ENCODE measurements at places on chromosomes 11 and 22.

GRCh38 chr11:2846056-2846455 is 39.5 kb downstream of the CDKN1C start:
- DNase-seq: no peak

DNA sequence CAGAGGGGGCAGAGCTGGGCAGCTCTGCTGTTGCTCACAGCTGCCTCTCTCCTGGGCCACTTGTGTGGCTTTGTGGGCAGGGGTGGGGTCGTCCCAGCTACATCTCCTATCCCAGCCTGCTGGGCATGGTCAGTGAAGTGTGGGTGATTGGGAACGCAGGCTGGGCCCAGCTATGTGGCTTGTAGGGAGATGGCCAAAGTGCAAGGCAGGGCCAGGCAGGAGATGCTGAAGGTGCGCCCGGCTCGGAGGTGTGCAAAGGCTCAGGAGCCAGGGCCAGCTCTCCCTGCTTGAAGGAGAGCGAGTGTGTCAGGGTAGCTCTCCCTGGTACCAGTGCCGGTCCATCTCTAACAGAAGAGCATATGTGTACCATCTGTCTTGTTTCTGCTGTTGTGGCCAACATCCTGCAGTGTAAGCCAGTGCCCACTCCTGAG is 8.4 kb upstream of the RANBP1 start:
- DNase-seq: no peak

DNA sequence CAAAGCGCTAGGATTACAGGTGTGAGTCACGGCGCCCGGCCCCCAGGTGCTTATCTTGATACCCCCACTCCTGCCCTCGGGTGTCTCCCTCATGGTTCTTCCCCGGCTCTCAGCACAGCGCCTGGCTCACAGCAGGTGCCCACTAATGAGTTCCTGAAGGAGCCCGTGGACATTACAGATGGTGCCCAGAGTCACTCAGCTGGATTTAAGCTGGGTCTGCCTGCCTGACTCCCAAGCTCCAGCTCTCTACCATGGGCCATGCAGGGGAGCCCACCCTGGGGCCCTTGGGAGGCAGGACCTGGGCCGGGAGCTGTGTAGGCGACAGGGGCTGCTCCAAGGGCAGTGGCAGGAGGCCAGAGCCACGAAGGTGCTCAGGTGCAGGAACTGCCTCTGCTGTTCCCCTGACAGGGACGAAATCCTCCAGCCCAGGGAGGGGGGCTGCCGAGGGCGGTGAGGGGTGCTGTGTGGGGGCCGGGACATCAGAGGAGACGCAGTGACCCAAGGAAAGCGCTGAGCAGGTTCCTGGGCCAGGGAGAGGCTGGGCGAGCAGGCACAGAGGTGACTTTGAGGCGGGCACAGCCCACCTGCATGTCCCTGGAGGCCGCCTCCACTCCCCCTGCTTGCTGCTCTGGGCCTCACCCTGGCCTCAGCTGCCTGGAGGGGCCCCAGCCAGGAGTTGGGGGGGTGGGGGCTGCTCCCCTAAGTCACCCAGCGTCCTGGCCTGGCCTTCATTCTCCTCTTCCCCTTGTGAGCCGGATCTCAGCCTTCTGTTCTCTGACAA is 14.6 kb upstream of the FLRT1 start:
- no peak for DNase-seq

DNA sequence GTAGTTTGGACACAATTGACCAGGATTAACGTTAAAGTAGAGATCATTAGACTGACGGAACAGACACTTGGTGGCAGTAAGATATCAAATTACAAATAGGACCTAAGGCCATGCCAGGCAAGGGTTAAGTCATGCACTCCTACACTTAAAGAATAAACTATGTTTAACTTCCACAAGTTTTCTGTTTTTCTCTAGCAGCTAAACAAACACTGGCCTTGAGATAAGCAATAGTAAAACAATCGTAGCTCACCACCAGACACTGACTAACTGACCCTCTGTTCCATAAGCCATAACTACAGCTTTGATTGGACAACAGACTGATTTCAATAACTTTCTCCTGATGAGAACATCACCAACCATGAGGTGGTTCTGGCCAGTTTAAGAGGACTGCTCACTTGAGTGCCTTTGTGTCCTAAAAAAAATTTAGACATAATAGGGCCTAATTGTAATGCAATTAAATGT is 2.0 kb upstream of the CEP126 start:
- DNase-seq: no peak

- DNase-seq: no peak
Observed at GRCh38 chr11:44113572-44113971, 18.1 kb downstream of the EXT2 start.

- DNase-seq: no peak
Observed at GRCh38 chr11:13120691-13121090, 111.6 kb downstream of the RASSF10 start.

GRCh38 chr11:18171377-18172000 is 1.1 kb upstream of the MRGPRX4 start:
- no peak for DNase-seq

DNA sequence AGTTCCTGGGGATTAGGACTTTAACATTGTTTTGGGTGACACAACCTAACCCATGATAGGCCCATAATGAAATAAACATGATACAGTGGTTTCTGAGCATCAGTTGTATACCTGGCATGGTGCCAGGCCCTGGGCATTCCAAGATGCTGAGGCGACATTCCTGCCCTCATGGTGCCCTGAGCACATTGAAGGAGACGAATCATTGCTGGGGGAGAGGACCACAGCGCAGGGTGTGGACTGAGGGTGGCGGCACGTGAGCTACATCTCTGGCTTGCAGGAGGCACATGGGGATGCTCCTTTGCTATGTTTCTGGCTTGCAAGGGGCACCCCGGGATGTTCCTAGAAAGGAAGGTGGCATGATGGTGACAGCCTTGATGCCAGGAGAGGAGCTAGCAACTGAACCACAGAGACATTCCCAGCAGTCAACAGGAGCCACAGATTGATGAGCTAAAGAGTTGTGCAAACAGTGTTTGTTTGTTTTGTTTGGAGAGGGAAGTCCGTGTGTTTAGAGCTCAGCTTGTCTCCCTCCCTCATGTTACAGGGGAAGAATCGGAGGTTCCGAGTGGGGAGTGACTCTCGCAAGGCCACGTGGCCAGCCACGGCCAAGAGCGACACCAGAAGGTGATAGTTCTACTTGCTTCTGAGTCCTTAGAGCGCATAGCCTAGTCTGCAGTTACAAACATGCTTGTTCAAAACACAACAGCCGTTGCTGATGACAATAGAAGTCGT is 106.4 kb downstream of the MIAT start:
- no peak for DNase-seq

DNA sequence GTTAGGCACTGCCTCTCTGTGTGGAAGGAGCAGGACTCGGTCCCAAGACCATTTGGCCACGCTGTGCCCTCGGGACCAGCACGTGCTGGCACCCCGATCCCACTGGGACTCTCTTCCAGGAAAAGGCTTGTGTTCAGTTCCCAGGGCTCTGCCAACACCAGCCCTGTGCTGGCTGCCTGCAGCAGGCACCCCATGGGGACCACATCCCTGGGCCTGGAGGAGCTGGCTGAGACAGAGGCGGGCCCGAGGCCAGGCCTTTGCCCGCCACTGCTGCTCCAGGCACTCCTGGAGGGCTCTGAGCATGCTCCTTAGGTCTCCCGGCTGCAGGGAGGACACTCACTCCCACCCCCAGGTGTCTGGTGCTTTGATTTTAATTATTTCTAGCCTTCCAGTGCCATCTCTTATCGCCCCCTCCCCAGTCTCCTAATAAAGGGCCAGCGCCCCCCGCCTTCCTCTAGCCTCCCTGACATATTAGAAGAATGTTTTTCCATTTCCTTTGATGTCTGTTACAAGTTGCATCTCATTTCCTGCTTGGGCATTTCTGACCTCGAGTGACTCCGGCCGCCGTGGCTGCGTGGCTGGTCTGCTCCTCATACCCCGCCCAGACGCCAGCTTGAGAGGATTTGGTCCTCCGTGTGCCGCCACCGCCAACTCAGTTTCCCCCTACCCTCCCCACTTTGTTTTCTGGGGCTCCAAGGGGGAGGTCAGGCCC is 14.4 kb downstream of the CDKN1C start:
- no peak for DNase-seq

- DNase-seq: no peak
Observed at GRCh38 chr11:121670805-121671282, 218.1 kb upstream of the SORL1-AS1 start.

DNA sequence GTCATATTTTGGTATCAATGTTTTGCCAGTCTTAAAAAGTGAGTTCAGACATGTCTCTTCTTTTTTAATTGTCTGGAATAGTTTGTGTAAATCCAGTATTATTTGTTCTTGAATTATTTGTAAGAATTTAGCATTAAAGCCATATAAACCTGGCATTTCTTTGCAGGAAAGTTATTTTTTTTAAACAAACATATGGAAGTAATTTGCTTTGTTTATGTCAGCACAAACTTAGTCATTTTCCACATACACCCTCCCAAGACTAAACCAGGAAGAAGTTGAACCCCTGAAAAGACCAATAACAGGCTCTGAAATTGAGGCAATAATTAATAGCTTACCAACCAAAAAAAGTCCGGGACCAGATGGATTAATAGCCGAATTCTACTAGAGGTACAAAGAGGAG is 9.1 kb upstream of the CCDC81 start:
- DNase-seq: no peak

- DNase-seq: no peak
Observed at GRCh38 chr11:24134879-24135589, 361.8 kb upstream of the LUZP2 start.

DNA sequence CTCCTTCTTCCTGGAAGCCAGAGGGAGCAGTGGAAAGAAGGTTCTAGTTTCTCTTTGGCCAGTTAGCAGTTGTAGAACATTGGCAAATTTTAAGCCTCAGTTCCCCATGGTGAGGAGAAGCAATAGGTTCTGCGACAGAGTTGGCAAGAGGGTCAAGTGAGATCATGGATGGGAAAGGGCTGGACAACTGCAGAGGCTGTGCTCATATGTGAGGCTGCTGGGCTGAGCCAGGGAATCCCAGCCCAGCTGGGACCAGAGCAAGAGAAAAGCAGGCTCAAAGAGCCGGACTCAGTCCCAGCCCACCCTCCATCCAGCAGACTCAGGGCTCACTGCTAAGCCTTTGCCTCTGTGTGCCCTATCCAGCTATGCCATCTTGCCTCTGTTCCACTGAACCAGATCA is 66.8 kb upstream of the MYOD1 start:
- no peak for DNase-seq

- DNase-seq: no peak
Observed at GRCh38 chr11:119701591-119702549, 27.1 kb downstream of the NECTIN1 start.

- DNase-seq: no peak
Observed at GRCh38 chr22:19608003-19608690, 83.9 kb upstream of the CLDN5 start.

DNA sequence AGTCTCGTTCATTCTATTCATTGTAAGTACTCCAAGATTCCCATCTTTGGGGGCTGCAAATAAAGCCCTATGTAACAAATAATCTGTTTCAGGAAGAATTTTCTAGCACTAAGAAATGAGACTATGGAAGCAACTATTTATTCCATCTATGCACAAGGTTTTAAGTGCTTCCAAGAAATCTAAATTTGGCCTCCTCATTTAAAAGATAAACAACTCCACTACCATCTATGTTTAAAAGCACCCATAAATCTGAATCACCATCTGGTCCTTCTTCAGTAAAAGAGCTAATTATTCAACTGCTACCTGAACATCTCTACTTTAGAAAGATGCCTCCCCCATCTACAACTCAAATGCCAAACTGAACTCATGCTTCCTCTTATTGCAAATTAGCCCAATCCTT is 547.3 kb upstream of the LRRC4C start:
- DNase-seq: no peak

DNA sequence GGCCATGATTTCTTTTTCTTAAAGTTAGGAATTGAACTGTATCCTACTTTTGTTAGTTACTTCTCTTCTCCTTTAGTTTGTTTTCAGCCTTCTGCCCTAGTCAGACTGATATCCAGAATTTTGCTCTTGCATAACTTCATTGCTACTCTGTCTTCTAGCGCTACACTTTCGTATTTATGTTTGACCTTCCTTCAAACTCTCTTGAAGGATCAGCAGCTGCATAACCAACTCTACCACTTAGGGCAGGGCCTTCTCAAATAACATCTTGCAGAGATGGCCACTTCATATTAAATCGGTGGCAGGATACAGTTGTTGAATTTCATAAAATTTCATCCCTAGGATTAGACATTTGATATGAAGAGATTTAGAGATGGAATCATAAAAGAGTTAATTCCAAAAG is 43.9 kb downstream of the KDM2A start:
- DNase-seq: no peak

- peak; percentile 55 for DNase-seq
Observed at GRCh38 chr22:50498322-50498890, 9.1 kb downstream of the LMF2 start.

DNA sequence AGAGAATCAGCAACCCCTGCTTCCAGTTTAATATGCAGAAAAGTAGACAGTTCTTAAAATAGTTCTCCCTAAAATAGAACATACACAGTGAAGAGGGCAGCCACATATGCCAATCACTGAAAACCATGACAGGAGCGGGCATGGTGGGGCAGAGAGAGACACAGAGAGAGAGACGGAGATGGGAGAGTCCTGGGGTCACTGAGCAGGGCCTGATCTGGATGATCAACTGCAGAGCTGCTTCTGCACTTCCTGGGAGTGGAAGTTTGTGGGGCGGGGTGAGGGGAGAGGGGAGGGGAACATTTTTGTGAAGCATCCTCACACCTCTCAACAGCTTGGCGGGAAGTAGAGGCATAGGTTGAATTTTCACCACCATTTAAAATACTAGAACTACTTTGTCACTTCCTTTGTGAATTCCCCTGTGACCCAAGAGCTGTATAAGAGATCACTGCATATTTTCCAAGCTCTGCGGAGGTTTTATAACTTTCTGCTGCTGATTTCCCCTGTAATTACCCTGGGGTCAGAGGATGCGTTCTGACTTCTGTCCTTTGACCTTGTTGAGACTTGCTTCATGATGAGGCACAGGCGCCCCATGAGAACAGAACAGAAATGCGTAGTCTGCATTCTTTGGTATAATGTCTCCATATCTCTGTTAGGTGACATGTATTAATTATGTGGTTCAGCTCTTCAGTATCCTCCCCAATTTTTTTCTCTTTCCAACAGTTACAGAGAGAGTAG is 419.4 kb downstream of the BRD1 start:
- no peak for DNase-seq

- no peak for DNase-seq
Observed at GRCh38 chr22:30728826-30729225, 34.2 kb downstream of the OSBP2 start.

GRCh38 chr22:50305923-50306566 is 1.4 kb downstream of the PLXNB2 start:
- no peak for DNase-seq

GRCh38 chr11:126282361-126282735 is 545 bp upstream of the TIRAP start:
- peak; percentile 38 for DNase-seq

Measured in substantia nigra (tissue), 51 donors.